G401 (cell line): ENCODE measurements at places on chromosomes 12 and 14.

- DNase-seq = peak; percentile 35
Measured at GRCh38 chr12:65948320-65949008, 124.2 kb downstream of the HMGA2 start.

- no peak for DNase-seq
Measured at GRCh38 chr12:59432057-59432456, 163.8 kb upstream of the SLC16A7 start.

GRCh38 chr12:49827051-49827400 is 1.2 kb downstream of the NCKAP5L start:
- DNase-seq = no peak

DNA sequence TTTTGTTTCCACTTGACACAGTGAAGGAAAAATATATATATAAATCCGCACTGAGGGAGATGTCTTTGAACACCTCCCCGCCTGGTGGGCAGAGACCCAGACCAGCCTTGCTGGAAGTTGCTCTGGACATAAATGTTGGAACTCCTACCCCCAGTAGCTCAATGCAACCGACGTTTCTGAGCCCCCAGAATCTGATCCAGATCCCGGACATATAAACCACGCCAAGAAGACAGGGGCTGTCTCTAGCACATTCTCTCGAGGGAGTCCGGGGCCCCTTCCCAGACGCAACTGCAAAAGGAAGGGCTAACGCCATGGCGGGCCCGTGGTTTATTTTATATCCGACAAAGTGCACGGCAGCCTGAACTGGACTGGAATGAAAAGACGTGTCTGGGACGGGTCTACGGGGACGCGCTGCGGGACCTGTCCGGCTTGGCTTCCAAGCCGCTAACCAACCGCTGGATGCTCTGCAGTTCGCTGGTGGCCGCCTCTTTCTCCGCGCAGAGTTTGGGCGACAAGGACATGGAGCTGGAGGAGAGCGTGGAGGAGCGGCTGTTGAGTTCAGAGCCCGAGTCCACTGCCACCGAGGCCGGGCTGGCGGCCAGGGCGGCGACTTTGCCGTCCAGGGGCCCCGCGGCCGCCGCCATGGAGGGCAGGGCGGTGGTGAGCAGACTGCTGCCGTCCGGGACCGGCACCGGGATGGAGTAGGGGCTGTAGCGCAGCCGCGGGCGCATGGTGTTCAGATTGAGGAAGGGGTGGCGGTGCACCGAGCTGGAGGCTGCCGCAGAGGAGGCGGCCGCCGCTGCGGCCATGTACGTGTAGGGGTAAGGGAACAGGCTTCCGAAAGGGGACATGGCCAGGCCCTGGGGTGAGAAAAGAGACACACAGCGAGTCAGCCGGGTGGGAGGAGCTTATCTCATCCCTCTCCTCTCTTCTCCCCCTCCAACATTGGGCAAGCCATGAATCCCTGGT is 12.2 kb downstream of the TBX3 start:
- DNase-seq = no peak

DNA sequence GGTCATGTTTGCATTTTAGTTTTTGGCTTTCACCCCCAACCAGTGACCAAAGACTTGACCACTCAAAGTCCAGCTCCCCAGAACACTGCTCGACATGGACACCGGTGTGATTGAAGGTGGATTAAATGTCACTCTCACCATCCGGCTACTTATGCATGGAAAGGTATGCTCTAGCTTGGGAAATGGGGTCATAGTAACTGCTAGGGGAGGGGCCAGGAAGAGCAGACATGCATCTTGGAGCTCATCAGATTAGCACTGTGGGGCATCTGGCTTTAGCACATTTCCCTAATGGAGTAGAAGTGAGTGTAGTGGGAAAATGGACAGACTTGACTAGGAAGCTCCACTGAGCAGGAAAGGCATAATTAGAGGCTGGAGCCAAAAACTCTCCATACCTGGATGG is 2.8 kb downstream of the PCBP2 start:
- peak; percentile 97 for DNase-seq

DNA sequence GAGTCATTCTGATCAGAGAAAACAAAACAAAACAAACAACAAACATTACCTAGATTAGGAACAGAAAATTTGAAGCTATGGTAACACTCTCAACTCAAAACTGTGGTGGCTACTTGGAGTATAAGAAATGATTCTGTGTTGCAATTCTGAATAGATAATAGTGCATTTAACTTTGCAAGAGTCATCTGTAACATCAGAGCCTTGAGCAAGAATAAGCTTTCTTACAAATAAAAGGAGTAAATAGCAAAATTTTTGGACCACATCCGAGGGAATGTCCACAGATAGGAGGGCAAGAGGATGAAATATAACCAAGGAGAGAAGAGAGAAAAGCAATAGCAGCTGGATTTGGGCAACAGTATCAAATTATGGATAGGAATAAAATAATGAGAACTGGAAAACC is 1090.6 kb downstream of the SLC6A15 start:
- DNase-seq = no peak

GRCh38 chr14:31346097-31346496 is 74.3 kb downstream of the HEATR5A start:
- DNase-seq = no peak

DNA sequence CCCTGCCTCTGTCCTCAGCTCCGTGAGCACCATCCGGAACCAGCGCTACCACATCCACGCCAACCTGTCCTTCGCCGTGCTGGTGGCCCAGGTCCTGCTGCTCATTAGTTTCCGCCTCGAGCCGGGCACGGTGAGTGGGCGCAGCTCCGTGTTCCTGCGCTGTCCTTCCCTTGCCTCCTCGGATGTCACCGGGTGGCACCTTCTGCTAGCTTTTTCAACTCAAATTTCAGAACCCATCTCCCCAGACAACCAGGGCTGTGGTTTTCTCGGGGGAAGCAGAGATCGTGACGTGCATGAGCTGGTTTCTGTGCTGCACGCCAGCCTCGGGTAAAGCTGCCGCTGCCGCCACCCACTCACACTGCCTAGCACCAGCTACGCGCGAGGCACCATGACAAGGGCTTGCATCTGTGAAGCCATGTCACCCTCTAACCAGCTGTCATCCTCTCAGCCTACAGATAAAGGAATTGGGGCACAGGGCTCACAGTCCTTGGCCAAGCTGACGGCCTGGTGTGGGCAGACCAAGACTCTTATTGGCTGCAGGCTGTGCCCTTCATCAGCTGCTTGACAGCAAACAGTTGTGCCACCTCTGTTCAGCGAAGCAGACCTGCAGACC is 152.1 kb downstream of the ADGRD1 start:
- no peak for DNase-seq

GRCh38 chr12:95130096-95130495 is 56.7 kb upstream of the NR2C1 start:
- DNase-seq = no peak

GRCh38 chr12:123580772-123581171 is 3.6 kb upstream of the TMED2 start:
- DNase-seq = no peak

DNA sequence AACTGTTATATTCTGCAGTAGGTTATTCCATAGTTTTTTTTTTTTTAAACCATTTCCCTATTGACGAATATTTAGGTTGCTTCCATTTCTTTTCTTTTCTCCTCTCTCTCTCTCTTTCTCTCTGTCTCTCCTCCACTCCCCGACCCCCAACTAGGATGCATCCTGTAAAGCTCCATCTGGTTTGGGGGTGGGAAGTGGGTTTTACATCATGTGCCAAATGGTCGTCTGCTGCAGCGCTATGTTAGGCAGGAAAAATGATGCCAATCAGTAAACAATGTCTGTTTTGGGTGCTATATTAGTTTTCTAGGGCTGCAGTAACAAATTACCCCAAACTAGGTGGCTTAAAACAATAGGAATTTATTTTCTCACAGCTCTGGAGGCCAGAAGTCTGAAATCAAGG is 465.0 kb downstream of the AACS start:
- DNase-seq = no peak

GRCh38 chr12:119090865-119091264 is 87.9 kb upstream of the HSPB8 start:
- no peak for DNase-seq

- no peak for DNase-seq
Measured at GRCh38 chr12:104600036-104600712, 143.4 kb downstream of the CHST11 start.

DNA sequence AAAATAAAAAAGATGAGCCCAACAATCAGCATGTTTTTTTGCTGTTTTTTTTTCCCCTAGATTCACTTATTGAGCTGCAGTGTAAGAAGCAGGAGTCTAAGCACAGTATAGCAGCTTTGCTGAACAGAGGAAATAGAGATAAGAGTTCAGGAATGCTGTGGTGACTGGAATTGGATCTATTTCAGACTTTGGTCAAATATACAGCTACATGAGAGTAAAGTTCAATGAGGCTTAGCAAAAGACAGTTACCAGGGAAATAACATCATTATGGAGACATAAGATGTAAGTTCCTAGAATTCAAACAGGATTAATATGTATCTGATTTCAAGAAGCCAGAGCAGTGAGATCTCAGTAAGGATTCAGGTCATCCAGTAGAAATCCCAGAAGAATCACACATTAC is 613.0 kb downstream of the RPS29 start:
- no peak for DNase-seq

- DNase-seq = no peak
Measured at GRCh38 chr12:59787610-59788009, 191.8 kb downstream of the SLC16A7 start.

DNA sequence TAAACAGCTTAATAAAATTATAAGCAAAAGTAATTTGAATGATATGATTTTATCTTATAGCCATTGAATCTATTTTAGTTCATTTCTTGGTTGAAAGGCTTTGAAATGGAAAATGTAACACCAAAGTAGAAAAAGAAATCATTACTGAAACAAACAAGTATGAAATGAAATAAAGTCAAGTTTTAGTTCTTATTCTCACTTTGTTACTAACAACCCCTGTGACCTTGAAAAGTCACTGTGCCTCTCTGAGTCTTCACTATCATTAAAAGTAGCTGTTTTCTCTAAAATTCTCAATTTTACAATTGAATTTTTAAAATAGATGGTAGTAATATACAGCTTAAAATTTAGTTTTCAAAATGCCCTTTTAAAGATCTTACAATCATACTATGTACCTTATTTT is 32.4 kb upstream of the SLC17A8 start:
- DNase-seq = no peak

GRCh38 chr12:107033758-107034739 is 47.1 kb upstream of the MTERF2 start:
- DNase-seq = no peak

GRCh38 chr12:15629108-15629507 is 160.1 kb downstream of the EPS8 start:
- no peak for DNase-seq

GRCh38 chr12:55142669-55143565 is 16.7 kb downstream of the OR9K2 start:
- DNase-seq = peak; percentile 45

- peak; percentile 7 for DNase-seq
Measured at GRCh38 chr12:71949646-71950045, 11.0 kb downstream of the TPH2 start.

- no peak for DNase-seq
Measured at GRCh38 chr12:42853370-42854140, 264.0 kb upstream of the PRICKLE1 start.

GRCh38 chr12:94557746-94558295 is 92.5 kb downstream of the TMCC3 start:
- no peak for DNase-seq

DNA sequence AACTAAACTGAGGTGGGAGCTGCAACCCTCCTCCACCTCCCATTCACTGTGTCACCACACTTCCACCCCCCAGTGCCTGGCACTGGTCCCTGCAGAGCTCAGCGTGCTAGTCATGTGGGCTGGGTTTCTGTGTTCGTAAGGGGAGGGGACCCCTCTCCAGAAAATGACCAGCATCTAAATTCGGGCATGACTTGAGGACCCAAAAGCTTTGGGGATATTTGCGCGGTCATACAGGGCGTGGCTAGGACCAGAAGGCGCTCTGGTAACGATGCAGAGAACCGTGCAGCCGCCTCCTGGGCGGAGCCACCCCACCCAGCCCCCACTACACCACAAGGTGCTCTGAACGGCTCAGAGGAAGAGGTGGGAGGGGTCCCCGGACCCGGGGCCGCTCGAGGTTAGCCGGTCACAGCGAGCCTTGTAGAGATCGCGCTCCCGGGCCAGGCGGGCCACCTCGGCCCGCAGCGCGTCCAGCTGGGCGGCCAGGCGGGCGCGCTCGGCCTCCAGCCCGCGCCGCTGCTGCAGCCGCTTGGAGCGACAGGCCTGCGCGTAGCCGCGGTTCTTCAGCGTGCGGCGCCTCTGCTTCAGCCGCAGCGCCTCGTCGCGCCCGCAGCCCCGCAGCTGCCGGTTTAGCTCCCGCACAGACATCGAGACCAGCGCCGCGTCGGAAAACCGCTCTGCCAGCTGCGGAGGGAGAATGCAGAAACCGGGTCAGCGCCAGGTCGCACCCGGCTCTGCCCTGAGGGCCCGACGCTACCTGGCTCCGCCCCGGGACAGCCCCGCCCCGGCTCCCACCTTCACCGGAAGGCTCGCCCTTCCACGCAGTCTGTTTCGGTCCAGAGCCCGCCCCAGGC is 9.8 kb downstream of the CPNE6 start:
- DNase-seq = peak; percentile 84

- DNase-seq = no peak
Measured at GRCh38 chr14:23942587-23942986, 11.0 kb upstream of the DHRS4 start.

- DNase-seq = no peak
Measured at GRCh38 chr12:26737487-26738030, 95.4 kb downstream of the ITPR2 start.

DNA sequence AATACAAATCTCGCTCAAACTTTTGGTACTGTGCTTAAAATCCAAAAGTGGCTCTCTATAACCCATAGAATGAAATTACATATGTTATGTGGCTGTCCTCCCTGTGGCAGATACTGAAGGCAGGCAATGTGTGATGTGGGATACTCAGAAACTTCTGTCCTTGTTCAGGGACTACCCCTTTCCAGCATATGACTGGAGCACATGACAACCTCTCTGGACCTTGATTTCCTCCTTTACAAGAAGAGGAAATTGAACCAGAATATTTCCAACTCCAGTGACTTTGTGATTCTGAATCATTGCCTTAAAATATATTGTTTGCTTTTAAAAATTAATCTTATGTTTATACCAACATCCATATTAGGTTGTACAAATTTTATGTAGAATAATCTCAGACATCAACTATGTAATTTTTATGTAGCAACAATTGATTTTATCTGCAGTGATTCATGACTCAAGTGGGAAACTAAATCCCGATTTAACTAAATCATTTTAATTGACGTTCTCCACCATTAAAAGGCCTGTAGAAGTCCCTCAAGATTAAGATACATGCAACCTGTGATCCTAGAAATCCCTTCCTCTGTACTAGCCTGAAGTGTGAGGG is 162.4 kb downstream of the AKAP6 start:
- no peak for DNase-seq

DNA sequence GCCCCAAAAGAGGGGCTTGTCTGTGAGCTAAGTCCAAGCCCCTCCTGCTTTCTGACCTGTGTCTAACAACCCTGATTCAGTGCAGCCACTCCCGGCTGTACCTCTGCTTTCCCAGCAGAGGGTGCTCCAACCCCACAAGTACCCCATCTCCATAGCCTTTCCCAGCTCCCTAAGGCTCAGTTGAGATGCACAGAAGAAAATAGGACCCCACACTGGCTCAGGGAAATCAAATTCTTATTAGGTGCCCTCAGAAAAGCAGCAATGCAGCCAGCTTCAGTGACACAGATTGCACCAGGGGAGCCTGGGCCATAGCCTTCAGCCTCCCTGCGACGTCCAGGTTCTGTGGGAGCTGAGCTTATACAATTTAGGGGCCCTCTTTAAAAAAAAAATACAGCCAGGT is 49.9 kb downstream of the LRRC74A start:
- DNase-seq = peak; percentile 86

GRCh38 chr14:49250109-49250508 is 336.1 kb downstream of the RPS29 start:
- DNase-seq = no peak

GRCh38 chr12:86683568-86684304 is 427.5 kb upstream of the MGAT4C start:
- no peak for DNase-seq

GRCh38 chr14:23663127-23663526 is 27.0 kb downstream of the DHRS2 start:
- no peak for DNase-seq
